ENCODE measurements at places on chromosomes 1 and 21.
A peak's percentile ranks its signal among the peaks of the same experiment; 100 is the strongest.

DNA sequence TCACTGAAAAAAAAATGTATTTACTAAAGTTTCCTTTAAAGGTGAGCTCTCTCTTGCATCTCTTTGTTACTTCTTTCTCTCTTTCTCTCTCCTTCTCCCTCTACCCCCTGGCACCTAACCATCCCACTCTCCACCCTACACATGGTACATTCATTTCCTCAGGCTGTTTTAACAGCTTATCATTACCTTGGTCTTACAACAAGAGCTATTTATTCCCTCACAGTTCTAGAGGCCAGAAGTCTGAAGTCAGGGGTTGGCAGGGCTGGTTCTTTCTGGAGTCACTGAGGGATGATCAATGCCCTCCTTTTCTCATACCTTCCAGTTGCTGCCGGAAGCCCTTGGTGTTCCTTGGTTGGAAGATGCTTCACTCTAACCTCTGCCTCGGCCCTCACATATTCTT is 91.1 kb upstream of the DSCAM start:
- DNase-seq = no peak

DNA sequence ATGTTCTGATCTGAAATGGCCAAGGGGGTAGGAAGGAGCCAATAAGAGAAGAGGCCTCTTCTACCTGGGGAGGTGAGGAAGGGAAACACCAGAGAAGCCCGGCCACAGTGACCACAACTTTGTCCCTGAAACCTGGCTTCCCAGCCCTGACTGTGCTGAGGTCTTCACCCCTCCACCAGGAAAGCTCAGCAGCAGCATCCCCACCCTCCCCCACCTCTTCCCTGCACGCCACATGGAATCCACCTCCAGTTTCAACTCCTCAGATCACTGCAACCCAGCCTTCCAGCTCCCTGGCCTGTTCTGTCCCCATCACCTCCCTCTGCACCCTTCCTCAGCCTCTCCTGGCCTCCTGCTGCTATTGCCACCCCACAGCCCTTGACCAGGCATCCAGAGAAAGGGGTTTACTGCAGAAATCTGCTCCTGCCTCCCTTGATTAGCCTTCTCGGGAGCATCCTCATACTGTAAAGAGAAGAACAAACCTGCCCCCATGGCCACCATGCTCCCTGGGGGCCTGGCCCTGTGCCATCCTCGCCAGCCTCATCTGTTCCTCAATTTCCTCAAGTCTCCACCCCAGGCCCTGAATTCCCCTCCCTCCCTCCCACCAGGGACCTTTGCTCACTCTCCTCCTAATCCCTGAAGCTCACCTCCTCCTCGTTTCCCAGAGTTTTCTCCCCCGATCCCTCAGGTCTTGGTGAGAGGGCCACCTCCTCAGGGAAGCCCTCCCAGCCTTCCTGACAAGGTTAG is 450.9 kb downstream of the MATN1 start:
- no peak for DNase-seq

DNA sequence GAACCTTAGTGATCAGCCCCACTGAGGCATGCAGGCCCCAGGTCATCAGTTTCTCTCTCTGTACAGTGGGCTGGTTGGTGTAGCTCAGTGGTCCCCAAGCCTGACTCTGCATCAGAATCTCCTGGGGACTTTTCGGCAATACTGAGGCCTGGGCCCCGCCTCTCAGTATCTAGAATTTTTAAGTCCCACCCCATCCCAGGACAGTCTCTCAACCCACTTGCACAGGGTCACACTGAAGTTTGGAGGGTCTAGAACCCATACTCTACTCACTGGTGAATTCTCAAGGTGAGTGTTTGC is 216.4 kb downstream of the MATN1 start:
- no peak for DNase-seq

- no peak for DNase-seq
Observed at GRCh38 chr21:38173276-38174035, 83.3 kb upstream of the KCNJ15 start.

DNA sequence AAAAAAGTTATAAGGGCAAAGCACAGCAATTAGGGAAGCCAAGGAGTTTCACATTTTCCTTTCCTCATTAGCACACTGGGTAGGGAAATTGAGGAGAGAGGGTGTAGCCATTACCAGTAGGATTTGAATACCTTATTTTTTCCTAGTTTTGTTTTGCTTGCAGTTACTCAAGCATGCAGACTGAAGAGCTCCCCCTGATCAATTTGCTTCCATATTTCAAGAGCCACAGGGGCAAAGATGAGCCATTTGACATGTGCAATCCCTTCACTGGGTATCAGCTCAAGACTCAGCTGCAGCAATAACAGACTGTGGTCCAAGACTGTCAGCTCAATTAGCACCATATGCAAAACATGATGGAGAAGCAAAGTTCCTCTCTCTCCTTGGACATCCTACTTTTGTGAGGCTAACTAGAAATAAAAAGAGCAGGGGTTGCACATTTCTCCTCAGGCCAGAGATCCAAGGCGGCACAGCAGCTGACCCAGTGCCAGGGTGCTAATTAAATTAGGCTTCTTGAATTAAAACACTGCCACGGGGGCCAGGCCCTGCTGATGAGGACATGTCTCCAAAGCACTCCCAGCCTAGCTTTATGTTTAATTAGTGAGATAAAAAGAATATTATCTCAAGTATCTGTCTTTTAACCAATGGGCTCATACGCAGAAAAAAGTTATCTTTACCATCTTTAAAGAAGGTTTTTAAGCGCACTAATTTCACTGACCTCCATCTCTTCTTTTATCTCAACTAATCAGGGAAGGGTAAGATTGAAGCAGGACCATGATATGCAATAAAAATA is 36.7 kb upstream of the LRRC53 start:
- DNase-seq = no peak

DNA sequence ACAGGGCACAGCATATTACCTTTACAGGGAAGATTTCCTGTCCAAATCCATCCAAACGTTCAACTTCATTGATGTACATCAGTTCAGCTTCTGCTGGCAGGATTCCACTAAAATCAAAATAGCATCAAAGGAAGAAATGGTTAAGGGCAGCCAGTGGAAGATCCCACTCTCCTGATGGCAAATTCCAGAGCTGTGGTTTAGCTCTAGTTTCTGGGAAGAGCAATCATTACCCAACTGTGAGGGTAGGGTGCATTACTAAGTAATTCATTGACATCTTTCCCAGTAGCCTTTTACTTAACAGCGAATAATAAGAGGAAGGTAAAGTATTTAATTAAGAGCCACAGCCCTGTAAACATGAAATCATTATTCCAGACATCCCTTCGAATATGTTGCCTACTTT is 120.7 kb downstream of the SMYD2 start:
- peak; percentile 88 for DNase-seq

DNA sequence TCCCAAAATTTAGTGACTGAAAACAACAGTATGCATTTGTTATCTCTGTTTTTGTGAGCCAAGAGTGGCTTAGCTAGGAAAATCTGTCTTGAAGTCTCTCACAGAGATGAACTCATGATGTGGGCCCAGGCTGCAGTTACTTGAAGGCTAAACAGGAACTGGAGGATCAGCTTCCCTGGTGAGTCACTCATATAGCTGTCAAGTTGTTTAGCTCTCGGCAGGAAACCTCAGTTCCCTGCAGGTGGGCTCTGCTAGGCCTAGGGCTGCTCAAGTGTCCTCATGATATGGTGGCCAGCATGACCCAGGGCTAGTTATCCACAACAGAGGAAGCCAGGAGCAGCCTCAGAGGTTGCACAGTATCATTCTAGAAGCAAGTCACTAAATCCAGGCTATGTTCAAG is 30.2 kb upstream of the DDX59 start:
- DNase-seq = no peak

DNA sequence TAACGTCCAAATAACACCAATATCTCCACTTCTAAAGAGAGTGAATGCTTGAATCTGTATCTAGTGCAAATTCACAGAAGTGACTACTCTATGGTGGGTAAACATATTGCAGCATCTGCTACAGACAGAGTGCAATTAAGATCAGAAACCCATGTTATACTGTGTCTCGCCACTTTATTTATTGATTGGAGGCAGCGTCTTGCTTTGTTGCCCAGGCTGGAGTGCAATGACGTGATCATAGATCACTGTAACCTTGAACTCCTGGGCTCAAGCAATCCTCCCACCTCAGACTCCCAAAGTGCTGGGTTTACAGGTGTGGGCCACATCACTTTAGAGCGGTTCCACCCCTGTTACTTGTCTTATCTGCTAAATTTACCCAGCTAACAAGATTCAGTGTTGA is 57.0 kb downstream of the HLCS start:
- DNase-seq = no peak

DNA sequence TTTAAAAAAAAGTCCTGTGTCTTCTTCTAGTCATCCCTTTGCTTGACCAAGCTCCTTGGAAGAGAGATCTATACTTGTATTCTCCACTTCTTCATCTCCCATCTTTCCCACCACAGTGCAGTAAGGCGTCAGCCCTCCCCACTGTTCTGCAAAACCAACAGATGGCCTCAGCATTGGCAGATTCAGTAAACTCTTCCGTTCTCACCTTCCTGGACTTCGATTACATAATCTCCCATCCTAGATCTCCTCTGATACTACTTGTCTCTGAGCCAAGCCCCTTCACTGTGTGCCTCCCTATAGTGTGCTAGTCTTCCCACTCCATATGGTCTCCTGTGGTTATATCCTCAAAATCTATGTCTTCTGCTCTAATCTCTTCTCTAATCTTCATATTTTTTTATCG is 1.6 kb upstream of the COLGALT2 start:
- no peak for DNase-seq

DNA sequence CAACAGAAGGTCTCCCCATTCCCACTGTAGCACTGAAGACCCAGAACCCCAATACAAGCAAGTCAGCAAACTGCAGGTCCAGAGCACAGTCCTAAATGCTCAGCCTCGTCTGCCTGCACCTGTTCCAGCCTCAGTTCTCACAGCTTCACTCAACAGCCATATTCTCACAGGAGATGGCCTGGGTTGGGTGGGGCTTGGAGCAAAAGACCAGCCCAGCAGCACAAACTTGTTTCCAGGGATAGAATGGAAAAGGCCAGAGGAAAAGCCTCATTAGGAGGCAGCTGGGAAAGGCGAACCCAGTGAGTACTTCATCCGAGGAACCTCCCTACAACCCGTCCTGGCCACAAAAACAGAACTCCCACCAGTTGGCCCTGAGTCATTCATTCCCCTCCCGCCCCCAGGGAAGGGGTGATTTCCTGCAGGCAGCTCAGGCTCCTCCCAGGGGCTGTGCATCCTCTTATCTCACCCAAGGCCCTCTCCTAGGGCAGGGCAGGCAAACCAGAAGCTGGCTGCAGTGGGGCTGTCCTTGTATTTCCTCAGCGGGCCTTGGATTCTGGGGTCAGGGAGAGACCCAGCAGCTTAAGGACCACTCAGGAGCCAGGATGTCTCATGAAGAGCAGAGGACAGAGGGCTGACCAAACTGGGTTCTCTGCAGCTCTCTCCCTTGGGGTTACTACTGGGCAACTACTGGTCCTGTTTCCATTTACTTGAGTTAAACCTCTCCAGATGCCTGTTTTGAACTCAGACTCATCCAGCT is 7.4 kb upstream of the MPL start:
- no peak for DNase-seq

GRCh38 chr1:43197343-43198127 is 25.4 kb downstream of the CFAP57 start:
- DNase-seq = no peak

- no peak for DNase-seq
Observed at GRCh38 chr1:95176861-95177260, 57.1 kb upstream of the RWDD3 start.

DNA sequence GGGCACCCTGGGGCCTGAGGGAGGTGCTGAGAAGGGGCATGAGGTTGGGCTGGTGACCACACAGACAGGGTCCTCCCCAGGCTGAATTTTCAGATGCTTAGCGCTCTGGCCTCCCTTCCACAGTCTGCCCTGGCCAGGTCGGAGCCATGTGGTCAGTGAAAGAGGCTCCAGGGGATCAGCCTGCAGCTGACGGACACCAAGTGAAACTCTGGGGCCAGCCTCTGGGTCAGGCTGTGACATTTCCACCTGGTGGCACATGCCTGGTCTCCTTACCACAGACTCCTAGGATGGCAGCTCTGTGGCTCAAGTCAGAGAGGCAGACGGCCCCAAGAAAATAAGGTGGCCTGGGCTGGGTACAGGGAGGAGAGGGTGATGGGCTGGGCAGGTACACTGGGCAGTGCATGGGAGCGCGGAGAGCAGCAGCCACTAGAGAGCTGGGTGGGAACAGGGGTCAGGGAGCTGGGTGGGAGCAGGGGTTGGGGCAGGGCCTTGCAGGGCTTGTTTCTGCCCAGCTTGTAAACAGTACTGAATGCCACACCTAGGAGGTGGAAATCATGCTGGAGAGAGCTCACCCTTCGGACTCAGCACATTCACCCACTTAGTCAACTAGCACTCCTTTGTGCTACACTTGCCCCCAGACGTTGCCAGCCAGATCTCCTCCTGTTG is 20.7 kb upstream of the ADARB1 start:
- no peak for DNase-seq

GRCh38 chr1:192824511-192824910 is 15.7 kb downstream of the RGS2 start:
- no peak for DNase-seq

GRCh38 chr1:236120721-236121153 is 21.6 kb upstream of the GPR137B start:
- no peak for DNase-seq

- no peak for DNase-seq
Observed at GRCh38 chr1:9289090-9289534, 3.6 kb upstream of the SPSB1 start.

DNA sequence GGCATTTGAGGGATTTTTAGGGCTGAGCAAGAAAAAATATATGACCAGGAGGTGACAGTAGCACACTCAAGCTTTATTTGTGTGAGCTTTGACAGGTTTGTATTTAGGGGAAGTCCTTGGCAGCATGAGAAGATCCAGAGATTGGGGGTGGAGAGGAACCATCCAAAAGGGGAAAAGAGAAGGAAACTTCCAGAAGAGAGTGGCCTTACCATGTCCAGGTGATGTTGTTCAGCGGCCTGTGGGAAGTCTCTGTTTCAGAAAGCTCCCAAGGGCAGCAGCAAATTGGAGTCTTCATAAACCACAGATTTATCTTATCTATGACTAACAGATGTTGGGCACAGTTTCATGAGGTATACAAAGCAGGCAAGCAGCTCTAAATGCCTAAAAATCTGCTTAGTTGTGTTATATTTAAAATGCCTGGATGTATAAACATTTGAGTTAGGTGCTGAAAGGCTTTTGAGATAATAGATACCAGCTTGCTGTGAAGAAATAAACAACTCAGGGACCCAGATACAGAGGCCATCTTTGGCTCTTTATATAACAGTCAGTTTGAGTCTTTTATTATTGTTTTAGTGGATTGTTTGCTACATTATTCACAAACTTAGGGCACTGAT is 21.2 kb upstream of the ADAR start:
- no peak for DNase-seq

Measured in epithelial cell of proximal tubule (primary cell).